Osteoblast (primary cell): ENCODE measurements at places on chromosomes 1 and 21. TPM values are rescaled to one million over a fixed set of nuclear protein-coding genes. Genes with fewer than 3 reads are reported as not detected.

The GJA9 gene
- not detected in 2 replicates for total RNA-seq

The CR1 gene
- under 0.01 TPM in 1 of 2 replicates, not detected in the other for total RNA-seq

The RIMS3 gene
- 3.5 and 6.2 TPM in 2 replicates for total RNA-seq

The VHLL gene
- total RNA-seq = not detected in 2 replicates

The OLFML2B gene
- 49.9 and 58.9 TPM in 2 replicates for total RNA-seq

The ADAM30 gene
- total RNA-seq = not detected in 2 replicates

The SLC9A1 gene
- total RNA-seq = 6.2 and 7.6 TPM in 2 replicates

The GSTM5 gene
- 2.1 and 4.3 TPM in 2 replicates for total RNA-seq

The NSUN4 gene
- total RNA-seq = 17.4 and 20.3 TPM in 2 replicates

The ENAH gene
- total RNA-seq = 344 and 453 TPM in 2 replicates

The IKBKE gene
- total RNA-seq = 14.7 and 18.8 TPM in 2 replicates

The POU3F1 gene
- under 0.01 TPM in 2 replicates for total RNA-seq

The ERICH3 gene
- not detected in 2 replicates for total RNA-seq

The ANKRD34A gene
- total RNA-seq = 0.59 and 1.1 TPM in 2 replicates

The SPATA46 gene
- total RNA-seq = not detected in 2 replicates

The LY9 gene
- total RNA-seq = not detected in 2 replicates

The ADAMTS5 gene
- total RNA-seq = 38.9 and 39.1 TPM in 2 replicates

The ETV3 gene
- 13.0 and 14.8 TPM in 2 replicates for total RNA-seq

The PFKFB2 gene
- total RNA-seq = 14.5 and 17.7 TPM in 2 replicates

The ANGPTL1 gene
- total RNA-seq = 12.1 and 15.6 TPM in 2 replicates

The SLC6A9 gene
- total RNA-seq = 18.5 and 19.4 TPM in 2 replicates

The OR2T11 gene
- not detected in 2 replicates for total RNA-seq

The FOXJ3 gene
- 37.3 and 41.8 TPM in 2 replicates for total RNA-seq
